Stimulated activated CD8-positive, alpha-beta memory T cell treated with anti-CD3 and anti-CD28 coated beads, Interleukin-15, amount 100 ng/mL, for 4 hours (primary cell): ENCODE measurements at places on chromosomes 4 and X.

DNA sequence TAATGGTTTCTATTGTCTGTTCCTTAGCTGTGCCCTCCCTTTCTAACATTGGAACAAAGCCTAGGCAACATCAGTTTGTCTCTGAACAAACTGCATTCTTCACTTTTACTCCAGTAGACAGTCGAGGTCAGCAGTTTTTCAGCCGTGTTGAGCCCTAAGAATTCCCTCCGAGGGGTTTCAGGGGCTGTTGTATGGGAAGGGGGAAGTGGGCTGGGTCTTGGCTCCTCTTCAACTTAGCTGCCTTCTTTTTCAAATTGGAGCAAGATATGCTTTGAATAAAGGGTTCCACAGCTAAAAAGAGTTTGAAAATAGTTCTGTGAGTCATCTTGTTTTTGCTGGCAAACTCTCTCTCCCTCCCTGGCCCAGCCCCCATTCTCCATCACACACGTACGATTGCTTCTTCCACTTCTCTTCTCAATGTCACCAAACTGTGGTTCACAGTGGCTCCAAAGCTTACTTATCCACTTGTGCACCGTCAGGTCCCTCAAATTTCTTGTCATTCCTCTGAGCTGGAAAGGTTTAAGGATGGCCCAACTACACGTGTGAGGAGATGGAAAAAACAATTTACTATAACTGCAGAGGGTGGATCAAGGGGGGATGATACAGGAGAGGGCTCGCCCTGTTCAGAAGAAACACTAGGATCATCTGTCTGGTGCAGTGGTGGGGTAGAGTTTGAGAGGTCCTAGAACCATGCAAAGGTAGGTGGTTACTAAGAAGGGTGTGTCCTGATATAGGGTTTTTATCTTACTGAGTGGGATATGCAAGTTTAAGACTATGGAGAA is 9.2 kb upstream of the MAML3 start:
- no peak for DNase-seq

DNA sequence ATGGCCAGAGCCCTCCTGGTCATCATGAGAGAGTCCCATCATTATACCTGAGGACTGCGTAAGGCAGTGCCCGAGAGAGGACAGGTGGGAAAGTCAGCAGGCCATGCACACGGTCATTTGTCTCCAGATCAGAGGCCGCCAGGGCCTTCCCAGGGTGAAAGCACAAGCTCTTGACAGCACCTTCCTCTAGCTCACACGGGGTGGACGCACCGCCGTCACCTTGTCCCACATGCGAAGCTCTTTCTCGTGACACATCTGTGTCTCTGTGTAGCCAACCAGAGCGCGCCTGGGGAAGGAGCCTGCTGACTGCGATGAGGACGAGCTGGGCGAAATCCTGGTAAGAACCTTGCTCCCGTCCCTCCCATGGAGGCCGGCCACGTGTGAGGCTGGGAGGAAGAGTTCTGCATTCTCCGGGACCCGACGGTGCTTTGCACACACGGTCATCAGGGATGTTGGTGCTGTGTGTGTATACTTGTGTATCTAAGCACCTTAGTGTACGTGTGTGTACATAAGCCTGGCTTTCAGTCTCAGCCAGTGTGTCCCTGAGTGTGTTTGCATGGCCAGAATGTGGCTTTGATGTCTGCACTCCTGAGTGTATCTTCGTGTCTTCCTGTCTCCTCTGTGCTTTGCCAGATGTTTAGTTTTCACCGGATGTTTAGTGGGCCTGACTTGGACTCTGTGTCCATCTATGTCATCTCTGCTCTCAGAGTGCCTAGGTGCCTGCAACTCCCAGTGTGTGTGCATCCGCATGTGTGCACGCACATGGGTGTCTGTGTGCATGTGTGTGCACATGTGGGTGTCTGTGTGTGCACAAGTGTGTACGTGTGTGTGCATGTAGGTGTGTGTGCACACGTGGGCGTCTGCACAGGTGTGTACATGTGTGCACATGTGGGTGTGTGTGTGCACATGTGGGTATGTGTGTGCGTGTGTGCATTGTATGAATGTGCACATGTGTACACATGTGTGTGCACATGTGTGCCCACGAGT is 15.1 kb downstream of the ATP5ME start:
- DNase-seq: no peak

DNA sequence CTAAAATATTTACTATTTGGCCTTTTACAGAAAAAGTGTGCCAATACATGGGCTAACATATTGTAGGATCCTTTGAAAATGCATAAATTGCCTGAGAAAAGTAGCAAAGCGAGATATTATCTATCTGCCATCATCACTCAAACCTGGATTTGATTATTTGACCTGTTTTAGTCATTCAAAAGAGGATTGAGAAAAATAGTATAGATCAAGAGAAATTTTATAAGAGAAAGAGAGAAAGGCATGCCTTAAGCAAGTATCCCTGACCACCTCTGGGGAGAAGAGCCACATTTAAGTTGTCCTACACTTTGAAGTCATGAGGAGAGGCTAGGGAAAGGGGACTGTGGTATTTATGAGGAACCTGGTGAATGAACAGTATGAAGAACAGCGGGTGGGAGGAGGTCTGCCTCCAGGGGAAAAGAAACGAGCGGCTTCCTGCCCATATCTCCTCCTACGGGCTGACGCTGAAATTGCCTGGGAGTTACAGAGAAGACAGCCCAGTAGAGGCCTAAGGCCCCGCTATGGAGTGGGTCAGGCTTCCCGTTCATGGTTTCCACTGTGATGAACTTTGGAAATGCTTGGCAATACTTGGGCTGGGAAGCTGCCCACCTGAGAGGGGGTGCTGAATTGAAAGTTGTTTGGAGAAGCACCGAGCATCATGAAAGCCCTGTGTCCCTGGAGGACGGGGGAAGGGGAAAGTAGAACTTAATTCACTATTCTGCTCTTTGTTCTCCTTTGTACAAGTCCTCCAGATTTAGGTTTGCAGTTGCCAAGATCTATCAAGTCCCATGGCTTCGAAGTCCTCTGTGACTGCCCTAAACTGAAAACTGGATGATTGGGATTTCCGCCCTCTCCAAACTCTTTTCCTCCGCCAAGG is 106.9 kb upstream of the ACSL4 start:
- no peak for DNase-seq

- DNase-seq: no peak
Measured at GRCh38 chr4:128590773-128591172, 218.7 kb upstream of the JADE1 start.

DNA sequence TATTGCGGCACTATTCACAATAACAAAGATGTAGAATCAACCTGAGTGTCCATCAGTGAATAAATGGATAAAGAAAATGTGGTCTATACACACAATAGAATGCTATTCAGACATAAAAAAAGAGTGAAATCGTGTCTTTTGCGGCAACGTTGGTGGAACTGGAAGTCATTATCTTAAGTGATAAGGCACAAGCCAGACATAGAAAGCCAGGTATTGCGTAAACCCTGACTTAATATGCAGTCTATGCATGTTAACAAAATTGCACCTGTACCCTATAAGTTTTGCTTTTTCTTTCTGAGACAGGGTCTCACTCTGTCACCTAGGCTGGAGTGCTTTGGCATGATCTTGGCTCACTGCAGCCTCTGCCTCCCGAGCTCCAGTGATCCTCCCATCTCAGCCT is 28.6 kb downstream of the KIAA0232 start:
- DNase-seq: no peak

GRCh38 chr4:158243071-158243470 is 32.8 kb downstream of the TMEM144 start:
- DNase-seq: no peak
